ENCODE measurements at places on chromosomes 11 and 22. TPM values are rescaled to one million over a fixed set of nuclear protein-coding genes. Genes with fewer than 3 reads are reported as not detected.
A peak's percentile ranks its signal among the peaks of the same experiment; 100 is the strongest.

DNA sequence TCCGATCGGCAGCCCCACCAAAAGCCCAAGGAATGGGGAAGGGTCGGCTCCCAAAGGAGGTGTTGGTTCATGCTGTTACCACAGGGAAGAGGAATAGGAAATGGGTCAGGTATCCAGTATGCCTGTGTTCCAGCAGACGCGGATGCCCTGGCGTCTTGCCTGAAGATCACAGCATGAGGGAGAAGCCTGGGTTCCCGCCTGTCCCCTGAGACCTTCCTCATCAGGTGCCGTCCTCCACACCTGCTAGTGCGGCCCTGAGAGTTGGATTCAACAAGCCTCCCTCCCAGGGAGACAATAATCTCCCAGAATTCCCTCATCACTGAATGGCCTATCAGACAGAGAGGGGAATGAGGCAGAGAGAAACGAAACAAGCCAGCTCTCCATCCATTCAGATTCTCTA, 92.2 kb downstream of the SPATA19 start:
- no peak for DNase-seq

The DSCAML1 gene
- not detected for total RNA-seq

The DDTL gene
- total RNA-seq: 0.87 TPM

DNA sequence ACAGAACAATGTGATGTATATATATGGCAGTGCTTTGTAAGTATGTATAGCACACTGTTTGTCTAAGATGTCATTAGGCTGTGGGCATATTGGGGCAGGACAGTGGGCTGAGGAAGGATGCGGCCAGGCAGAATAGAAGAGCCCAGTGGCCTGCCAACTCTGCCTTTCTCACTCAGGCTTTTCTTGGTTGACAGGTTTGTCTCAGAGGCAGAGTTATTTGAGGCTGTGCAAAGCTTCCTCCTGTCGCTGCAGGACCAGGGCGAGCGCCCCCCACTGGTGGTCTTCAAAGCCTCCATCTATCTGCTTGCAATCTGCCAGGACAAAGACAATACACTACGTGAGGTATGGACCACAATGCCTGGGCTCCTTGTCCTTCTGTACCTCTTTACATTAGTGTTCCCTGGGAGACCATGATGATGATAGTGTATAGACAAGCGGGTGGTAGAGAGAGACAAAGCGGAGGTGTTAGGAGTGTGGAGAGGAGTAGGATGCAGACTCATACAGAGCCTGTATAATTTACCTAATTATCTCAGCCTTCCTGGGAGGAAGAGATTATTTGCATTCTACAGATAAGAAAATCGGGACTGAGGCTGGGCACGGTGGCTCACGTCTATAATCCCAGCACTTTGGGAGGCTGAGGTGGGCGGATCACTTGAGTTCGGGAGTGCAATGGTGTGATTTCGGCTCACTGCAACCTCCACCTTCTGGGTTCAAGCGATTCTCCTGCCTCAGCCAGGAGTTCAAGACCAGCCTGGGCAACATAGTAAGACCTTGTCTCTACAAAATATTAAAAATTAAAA, 37.3 kb upstream of the CCDC134 start:
- no peak for DNase-seq

DNA sequence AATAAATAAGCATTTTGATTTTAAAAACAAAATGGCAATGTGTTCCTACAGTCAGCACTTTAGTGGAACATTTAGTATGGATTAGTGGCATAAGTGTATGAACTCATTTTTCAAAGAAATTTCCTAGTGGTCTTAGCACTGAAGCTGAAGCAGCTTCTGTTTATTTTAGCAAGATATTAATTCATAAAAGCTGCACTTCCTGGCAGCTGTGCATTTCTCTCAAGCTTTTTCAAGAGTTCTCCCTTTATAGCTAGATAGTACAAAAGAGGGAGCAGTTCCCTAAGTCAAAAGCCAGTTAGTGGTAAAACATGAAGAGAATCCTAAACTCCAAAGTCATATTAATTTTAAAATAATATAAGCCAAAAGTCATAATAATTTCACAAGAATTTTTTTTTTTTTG, 1036.0 kb upstream of the CCDC90B start:
- DNase-seq: no peak

GRCh38 chr11:70759846-70760245, 361.5 kb downstream of the CTTN start:
- no peak for DNase-seq

- peak; percentile 18 for DNase-seq
Observed at GRCh38 chr22:40637183-40638150, 948 bp upstream of the MRTFA start.

- DNase-seq: no peak
Observed at GRCh38 chr22:28316014-28316413, 363.6 kb downstream of the TTC28 start.

GRCh38 chr11:60724420-60724819, at the start of gene MS4A18:
Gene MS4A18, plus strand, starts transcription at chr11:60724720.
- DNase-seq: no peak

DNA sequence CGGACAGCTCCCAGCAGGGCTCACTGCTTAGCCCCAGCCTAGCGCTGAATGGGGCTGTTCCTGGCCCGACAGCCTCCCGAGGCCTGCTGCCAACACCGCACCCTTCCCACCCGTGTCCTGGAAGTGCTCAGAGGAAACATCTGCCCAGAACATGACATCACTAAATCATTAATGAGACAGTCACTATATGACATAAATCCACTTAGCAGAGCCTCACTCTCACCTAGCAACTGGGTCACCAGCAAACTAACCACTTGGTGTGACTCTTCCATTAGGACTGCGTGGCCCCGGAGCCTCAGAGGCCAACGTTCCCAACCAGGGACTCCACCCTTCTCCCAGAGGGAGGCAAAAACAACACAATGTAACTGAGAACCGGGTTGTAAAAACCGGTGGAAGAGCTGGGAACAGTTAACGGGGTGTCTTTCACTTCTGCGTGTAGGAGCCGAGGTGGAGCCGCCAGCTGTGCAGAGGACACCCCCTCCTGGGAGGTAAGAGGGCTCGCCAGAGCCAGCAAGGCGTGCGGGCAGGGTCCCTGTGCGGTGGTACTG, 21.4 kb upstream of the PACSIN2 start:
- DNase-seq: peak; percentile 77

- DNase-seq: peak; percentile 82
Observed at GRCh38 chr22:46866591-46866990, 104.1 kb downstream of the TBC1D22A start.

The SLCO2B1 gene
- total RNA-seq: not detected

DNA sequence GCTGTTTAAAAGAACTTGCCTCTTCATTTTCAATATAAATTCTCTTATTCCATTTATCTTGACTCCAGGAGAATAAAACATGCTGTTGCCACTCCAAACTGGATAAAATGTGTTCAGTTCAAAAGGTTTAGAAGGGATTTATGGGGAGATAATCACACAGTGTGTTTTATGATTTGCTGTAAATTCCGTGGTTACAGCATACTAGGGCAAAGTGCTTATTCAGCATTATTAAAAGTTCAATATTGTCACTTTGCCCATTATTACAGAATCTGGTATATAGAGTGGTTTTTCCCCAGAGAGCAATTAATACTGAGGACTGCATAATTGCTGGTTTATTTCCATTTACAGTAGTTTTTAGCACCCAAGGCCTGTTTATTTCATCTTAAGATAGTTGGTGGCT, 780.9 kb upstream of the RAG2 start:
- no peak for DNase-seq

DNA sequence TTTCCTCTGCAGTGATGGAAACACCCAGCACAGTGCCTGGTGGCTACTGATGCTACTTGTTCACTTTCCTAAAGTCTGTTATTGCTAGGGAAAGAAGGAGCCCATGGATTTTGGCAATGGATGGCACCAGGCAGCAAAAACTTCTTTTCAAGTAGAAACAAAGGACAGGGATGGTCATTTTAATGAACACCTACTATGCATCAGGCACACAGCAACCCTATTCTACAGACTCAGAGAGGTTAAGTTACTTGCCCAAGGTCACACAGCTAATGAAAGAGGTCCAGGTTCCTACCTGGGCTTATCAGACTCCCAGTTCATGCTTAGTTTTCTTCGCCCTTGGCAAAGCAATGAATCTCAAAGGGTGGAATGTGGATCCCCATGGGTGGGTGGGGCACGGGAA, 36.9 kb upstream of the CD82 start:
- no peak for DNase-seq

- no peak for DNase-seq
Observed at GRCh38 chr11:120134931-120135228, 3.0 kb downstream of the TRIM29 start.

DNA sequence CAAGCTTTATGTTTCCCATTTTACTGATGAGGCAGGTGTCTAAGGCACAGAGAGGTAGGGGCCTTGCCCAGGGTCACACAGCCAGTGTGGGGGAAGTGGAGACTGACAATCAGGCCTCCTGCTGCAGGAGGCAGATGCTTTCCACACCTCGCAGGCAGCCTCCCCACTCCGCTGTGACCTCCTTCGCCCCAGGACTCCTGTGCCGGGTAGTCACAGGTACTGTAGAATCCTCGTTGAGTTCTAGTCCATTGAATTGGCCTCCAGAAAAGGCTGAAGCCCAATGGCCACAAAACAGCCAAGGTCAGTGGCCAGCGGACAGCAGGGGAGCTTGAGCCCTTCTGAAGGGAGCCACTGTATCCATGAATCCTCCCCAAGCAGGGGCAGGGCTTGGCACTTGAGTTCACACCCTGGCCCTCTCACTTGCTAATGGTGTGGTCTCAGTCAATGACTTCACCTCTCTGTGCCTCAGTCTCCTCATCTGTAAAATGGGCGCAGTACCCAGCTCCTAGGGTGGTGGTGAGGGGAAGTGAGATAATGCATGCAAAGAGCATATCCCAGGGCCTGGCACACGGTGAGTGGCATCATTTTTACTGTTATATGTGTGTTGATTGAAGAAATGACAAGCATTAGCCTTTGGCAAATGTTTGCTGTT, 1.1 kb upstream of the FXYD2 start:
- DNase-seq: no peak
